ENCODE measurements at places on chromosomes 3 and 15.

DNA sequence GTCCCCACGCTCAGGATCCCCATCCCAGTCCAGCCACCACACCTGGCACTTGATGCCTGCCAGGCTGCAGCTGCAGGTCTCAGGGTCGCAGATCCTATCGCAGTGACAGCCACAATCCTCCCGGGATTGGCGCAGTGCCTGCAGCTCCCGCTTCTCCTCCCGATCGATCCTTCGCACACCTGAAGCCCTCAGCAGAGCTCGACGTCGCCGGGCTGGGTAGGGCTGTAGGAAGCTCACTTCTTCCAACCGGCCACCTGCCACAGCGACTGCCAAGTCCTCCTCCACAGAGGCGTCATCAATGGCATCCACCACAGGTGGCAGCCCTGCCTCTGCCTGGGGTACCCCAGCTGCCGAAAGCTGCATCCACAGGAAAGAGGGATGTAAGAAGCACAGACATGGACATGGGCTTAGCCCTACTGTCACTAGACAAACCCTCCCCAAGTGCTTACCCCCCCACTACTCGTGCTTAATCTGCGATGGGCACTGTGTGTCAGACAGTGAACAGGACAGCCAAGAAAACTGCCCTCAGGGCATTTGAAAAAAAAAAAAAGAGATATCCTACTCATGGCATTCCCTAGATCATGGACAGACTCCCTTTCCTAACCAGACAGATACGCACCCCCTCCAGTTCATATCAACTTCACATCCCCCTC lies 9.2 kb downstream of the CSRNP1 start:
- no peak for DNase-seq

DNA sequence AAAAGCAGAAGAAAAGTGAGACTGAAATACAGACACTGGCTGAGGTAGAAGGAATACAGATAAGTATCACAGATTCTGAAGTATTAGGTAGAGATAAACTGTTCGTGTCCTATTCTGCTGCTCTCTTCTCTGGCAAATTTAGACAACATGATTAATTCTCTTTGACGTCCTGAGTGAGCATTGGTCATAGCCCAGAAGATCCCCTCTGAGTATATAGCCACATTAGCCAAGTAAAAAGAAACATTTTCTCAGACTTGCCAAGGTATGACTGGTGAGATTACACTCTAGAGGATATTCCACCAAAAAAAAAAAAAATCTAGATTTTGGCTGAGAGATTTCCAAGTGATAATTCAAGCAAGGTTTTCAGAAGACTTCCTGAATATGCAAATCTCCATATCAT lies 111.4 kb upstream of the ALCAM start:
- DNase-seq = no peak

- no peak for DNase-seq
These were observed 340 bp downstream of the TMEM44 start for GRCh38 chr3:194632809-194633348.

GRCh38 chr3:155646128-155646527 lies 98.7 kb downstream of the PLCH1 start:
- no peak for DNase-seq

- DNase-seq = no peak
These were observed 19.6 kb upstream of the SRP14 start for GRCh38 chr15:40058476-40059140.

DNA sequence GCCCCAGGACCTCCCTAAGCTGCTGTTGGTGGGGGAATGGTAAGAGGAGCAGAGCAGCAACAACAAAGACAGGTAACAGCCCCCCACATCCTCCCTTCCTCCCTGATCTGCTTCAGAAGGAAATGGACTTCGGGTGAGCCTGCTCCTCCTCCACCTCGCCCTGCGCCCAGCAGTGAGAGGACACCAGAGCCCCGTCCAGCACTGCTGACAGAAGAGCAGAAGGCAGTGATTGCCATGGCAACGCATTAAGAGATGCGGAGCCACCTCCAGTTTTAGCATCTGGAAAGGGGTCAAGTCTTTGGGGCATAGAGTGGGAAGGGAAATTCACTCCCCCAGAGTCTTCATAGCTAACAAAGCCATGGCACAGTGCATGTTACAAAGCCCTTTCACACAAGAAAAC lies 77.6 kb upstream of the HRH1 start:
- DNase-seq = no peak

GRCh38 chr3:154131830-154132229 lies 10.6 kb downstream of the ARHGEF26 start:
- no peak for DNase-seq

GRCh38 chr3:69531576-69532546 lies 146.0 kb upstream of the FRMD4B start:
- no peak for DNase-seq

DNA sequence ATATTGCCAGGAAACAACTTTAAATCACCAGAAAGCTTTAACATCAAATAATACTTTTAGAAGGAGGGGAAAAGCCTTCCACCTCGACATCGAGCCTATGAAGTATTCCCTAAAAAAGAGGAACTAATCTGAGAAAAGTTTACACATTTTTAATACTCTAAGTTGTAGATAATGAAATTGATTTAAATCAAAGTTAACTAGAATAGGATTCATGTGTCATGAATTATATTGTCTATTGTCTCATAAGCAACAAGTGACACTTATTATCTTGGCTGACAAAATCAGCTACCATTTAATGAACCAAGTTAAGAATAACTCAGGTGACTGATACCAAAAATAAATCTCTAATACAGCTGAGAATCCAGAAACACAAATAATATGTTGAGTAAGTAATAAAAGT lies 56.6 kb downstream of the TSC22D2 start:
- DNase-seq = no peak

- DNase-seq = no peak
These were observed 35.4 kb upstream of the TMEM158 start for GRCh38 chr3:45261333-45262110.

DNA sequence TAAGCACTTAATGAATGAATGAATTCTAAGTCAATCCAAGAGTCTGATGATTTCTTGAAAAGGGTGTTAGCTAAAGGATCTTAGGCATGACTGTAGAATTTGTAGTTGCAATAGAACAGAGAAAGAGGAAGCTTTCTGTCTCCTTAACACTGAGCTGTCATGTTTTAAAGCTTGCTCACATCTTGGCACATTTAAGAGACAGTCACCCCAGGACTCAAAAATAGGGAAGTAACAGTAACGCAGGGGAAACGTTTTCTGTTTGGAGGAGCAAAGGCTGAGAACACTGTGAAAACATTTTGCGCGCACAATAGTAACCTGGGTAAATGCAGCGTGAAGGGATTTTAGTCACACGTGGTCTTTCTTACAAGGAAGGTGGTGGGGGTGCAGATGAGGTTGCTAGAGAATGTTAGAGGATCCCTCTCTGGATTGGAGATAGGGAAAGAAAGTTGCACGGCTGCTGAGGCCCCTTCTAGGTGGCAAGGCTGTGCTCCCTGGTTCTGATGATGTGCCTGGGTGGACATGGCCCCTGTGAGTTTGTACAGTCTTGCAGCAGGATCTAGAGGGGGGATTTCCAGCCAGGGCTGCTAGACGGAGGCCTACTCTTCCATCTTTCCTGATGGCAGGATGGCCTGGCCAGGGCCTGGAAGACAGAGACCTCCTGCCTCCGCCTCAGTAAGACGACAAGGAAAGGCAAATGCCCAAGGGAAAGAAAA lies 12.0 kb downstream of the STARD5 start:
- no peak for DNase-seq

DNA sequence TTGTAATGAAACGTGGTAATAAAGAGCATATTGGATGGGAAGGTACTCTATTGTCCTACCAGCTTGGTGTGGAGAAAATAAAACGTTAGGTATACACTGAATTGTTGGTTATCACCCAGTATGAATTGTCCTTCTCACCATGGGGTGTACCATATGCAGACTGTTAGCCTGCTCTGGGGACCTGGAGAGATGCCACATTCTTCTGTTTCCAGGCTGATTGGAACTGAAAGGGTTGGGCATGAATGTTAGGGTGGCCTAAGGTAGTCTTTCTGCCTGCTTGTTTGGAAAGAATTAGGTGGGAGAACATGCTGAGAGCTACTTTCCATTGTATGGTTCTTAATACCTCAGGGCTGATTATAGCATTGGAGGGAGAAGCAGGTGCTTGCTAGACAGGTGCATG lies 340.6 kb downstream of the PTPRG start:
- no peak for DNase-seq

GRCh38 chr3:19527746-19528145 lies 379.4 kb downstream of the KCNH8 start:
- DNase-seq = no peak

- DNase-seq = no peak
These were observed 73.0 kb upstream of the GOLIM4 start for GRCh38 chr3:168168743-168169142.

- no peak for DNase-seq
These were observed 41.3 kb downstream of the TXNRD3 start for GRCh38 chr3:126613479-126614188.

DNA sequence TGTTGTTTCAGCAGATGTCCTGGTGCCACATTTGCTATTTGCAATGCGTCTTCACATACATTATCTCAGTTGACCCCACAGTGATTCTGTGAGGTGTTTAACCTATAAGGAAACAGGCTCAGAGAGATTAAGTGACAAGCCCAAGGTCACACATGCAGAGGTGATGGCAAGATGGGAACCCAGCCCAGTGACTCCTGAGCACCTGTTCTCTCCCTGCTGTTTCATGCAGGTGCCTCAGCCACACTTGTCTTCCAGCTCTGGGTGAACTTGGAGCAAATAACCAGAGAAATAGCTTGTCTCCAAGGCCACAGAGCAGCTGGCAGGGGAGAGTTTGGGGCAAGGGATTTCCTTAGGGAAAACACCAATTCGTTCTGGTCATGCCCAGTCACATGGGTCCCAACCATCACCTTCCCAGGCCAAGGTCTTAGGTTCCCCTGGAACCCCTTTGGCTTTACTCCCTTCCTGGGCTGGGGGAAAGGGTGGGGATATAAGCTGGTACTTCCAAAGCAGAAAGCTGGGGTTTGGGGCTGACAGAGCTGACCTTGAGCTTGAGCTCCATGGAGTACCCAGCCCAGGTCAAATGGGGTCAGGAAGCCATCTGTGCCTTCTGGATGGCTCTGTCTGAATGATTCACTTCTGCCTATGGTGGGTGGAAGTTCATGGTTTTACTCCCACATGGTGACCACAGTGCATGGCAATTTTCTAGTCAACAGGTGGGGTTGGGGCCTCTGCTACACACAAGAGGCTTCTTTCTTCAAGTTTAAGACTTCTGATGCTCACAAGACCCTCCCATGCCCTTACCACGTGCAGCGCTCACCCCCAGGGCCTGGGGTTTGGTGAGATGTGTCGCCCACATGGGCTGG lies 22.4 kb downstream of the LIPC start:
- DNase-seq = no peak

DNA sequence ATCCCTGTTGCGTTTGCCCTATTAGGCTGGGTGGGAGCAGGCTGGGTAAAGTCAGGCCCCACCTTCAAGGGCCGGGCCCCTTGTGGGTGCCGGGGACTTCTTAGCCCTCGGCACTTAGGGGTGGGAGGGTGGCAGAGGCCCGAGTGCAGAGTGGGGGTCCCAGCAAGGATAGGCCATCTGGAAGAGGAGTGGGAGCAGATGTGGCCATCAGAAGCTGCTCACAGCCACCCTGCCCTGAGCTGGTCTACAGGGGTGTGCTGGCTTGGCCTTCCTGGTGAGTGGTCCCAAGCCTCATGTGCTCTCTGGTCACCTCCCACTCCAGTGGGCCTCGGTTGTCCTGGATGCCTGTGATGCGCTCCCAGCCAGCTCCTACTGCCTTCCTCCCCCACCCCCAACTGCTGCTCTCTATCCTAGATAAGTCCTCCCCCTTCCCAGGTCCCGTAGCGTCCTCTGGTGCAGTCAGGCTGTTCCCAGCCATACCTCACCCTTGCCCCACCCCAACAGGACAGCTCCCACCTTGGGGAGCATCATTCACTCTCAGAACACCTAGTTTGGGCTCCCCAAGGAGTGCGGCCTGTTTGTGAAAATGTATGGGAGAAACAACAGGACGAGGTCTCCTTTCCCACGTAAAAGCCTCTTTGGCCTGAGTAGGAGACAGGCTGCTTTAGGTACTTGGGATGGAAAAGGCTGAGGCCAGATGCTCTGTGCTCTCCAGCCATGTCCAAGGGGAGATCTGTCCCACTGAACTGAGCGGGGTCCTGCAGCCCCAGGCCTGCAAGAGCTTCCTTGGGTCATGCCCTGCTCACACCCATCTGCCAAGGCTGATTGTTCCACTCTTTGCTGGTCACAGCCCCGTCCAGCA lies 24.9 kb upstream of the PLXNA1 start:
- no peak for DNase-seq

- no peak for DNase-seq
These were observed 24.5 kb upstream of the NR2C2 start for GRCh38 chr3:14922863-14923262.

DNA sequence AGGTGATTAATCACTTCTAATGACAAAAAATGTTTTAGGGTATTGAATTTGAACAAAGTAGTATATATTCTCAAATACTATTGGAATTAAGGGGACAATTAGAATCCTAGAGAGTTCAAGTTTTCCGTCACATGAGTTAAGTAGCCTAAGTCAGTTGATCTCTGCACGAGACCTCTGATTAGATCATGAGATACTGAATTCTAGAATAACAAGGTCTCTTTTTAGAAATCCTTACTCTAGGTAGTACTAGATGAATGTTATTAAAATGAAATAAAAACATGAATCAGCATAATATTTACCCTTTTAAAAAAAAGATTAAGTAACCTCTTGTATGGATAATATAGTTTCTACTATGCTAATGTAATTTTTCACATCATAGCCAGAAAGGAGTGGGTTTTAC lies 43.4 kb downstream of the MYO5A start:
- no peak for DNase-seq

GRCh38 chr3:3599016-3599415 lies 200.2 kb upstream of the LRRN1 start:
- no peak for DNase-seq

GRCh38 chr3:39542588-39542988 lies 75.1 kb downstream of the MOBP start:
- DNase-seq = no peak

- no peak for DNase-seq
These were observed 72.9 kb downstream of the LRRC28 start for GRCh38 chr15:99324082-99324620.

- no peak for DNase-seq
These were observed 31.3 kb downstream of the CYP8B1 start for GRCh38 chr3:42844412-42844713.

DNA sequence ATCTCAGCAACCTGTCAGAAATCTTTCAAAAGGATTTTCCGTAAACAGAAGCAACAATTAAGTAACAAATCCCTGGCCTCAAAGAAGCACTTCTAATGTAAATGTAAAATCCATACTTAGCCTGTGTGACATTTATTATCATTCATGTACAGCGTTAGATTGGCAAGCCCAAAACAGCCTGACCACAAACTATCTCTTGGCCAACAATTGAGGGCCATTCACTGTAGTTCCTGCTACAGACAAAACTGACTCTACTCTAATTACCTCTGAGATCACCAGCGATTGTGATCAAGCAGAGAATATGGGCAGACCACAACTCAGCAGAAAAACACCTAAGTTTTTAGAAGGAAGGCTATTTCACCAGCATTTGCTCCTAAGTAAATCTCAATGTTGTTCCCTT lies 9.2 kb downstream of the SHQ1 start:
- no peak for DNase-seq

DNA sequence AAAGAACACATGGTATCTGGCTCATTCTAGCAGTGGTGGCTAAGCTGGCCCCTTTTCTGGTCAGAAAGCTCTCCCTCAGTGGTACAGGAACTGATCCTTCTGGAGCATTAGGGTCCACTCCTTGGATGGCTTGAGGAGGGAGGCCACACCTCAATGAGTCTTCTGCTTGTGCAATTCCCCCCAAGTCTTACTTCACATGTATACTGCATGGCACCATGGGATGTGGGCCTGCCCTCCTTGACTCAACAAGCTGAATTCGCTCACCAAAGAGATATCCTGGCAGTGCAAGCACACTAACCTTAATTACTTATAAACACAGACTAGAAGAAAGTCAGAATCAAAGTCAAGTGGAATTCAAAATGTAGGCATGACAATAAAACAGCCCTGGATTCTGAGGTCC lies 133.8 kb upstream of the SLC2A2 start:
- DNase-seq = no peak

All from cortex of kidney (tissue), 1 donor.